ENCODE measurements at places on chromosomes 3 and 15.

DNA sequence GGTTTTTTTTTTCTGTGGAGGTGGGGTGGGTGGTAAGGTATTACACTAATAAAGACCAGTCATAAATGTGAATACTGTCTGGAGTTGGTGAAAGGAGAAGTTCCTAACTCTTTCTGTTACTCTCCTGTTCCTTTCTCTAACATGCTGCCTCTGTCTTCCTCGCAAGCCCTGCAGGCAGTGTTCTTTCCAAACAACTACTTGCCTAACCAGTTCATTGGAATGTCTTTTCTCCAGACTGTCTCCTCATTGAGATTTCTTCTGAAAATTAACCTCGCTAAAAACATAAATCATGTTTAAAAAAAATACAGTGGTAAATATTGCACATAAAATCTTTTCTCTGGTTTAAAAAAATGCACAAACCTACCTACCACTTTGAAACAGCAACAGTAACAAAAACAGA, 135.2 kb downstream of the TP63 start:
- DNase-seq = no peak

DNA sequence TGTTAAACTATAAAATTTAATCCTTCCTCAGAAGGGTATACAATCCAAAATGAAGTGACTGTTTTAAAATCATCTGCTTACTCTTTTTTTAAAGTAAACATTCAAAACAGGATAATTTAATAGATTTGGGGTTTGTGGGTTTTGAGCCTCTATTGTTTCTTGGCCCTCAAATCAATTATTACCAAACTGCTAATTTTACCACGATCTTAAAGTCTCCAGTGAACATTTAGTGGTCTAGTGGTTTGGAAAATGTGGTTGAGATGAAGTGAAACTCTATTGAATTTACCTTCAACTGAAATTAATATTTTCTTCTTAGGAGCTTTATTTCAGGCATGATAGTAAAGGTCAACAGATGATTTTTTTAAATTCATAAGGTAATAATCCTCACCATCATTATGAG, 11.2 kb upstream of the ATP11B start:
- no peak for DNase-seq

DNA sequence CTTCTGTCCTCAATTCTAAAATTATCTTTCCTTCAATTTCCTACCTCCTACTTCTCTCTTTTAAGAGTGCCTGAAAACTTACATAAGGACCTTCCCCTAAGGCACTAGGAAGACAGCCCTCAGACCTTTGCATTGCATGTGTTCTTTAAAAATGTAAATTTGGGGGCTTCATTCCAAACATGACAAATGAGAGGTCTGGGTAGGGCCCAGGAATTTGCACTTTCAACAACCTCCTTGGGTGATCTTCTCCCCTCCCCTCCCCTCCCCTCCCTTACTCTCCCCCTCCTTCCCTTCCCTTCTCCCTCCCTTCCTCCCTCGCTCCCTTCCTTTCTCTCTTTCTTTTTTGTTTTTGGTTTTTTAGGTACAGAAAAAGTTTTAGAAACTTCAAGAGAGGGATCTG, 18.7 kb downstream of the USF3 start:
- no peak for DNase-seq

DNA sequence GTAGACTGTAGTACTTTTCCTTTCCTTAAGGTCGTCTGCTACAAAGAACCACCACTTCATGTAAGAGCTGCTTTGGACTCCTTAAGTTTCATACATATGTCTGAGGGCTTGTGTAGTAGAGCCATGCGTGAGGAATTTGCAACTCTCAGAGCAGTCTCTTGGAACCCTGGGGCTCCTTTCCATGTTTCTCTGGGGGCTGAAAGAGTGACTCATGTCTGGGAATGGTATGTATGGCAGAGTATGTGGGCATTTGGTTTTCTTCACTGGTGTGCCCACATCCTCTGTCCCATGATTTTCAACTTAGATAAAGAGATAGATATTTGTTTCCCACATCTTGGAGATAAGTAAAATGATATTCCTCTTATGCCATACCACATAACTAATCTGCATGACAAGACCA, 20.6 kb upstream of the RBM5 start:
- no peak for DNase-seq

- no peak for DNase-seq
Measured at GRCh38 chr3:157103280-157103679, 56.7 kb downstream of the CCNL1 start.

GRCh38 chr15:56390739-56391267, 25.6 kb downstream of the TEX9 start:
- DNase-seq = peak; percentile 3

- DNase-seq = no peak
Measured at GRCh38 chr3:167936019-167936418, 159.7 kb downstream of the GOLIM4 start.

DNA sequence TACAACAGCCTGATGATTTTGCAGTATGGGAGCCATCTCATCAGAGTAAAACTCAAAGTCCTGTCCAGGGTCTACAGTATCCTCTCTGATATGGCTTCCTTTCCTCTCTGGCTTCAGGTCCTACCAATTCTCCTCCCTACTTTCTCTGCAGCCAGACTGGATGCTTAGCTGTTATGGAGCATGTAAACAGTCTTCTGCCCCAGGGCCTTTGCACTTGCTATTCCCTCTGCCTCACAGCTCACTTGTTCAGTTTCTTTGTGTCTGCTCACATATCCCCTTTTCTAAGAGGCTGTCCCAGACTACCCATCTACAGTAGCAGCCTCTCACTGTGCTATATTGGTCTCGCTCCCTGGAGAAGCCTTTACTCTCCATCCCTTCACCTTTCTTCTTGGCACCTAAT, 62.2 kb downstream of the TLNRD1 start:
- no peak for DNase-seq

DNA sequence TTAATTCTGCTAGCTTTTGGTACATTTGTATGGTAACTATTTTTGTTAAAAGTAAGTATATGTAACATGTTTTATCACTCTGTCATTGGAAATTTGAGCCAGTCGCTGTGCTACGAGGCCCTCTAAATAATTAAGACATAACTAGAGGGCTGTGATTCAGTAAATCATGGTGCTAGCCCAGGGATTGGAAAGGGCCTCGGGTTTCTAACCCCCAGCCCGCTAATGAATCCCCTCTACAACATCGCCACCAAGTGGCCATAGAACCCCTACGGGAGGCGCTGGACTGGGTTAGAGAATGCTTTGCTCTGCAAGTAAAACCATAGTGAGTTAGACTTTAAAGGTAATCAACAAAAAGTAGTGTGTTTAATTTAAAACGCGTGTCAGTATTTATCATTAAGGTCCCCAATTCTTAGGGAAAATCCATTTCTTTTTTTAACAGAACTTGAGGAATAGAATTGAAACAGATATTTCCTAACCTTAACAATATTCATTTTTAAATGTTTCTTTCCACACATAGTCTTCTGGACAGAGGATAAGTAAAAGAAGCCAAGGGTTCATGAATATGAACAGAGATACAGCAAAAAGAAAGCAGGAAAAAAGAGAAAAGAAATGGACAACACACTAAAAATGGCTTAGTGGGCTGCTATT, 744.7 kb downstream of the EPHA3 start:
- DNase-seq = peak; percentile 47

GRCh38 chr3:64016941-64017620, 6.2 kb downstream of the PSMD6 start:
- DNase-seq = no peak

GRCh38 chr3:17238023-17238422, 353.3 kb downstream of the PLCL2 start:
- DNase-seq = no peak

GRCh38 chr15:33074212-33074611, 120.3 kb downstream of the FMN1 start:
- no peak for DNase-seq

GRCh38 chr3:150074277-150074676, 103.6 kb upstream of the PFN2 start:
- DNase-seq = no peak

- no peak for DNase-seq
Measured at GRCh38 chr15:72873379-72874233, 90.0 kb upstream of the ADPGK start.

GRCh38 chr15:99472416-99473145, 93.2 kb upstream of the MEF2A start:
- no peak for DNase-seq

GRCh38 chr3:73225146-73225855, 163.8 kb downstream of the EBLN2 start:
- no peak for DNase-seq

DNA sequence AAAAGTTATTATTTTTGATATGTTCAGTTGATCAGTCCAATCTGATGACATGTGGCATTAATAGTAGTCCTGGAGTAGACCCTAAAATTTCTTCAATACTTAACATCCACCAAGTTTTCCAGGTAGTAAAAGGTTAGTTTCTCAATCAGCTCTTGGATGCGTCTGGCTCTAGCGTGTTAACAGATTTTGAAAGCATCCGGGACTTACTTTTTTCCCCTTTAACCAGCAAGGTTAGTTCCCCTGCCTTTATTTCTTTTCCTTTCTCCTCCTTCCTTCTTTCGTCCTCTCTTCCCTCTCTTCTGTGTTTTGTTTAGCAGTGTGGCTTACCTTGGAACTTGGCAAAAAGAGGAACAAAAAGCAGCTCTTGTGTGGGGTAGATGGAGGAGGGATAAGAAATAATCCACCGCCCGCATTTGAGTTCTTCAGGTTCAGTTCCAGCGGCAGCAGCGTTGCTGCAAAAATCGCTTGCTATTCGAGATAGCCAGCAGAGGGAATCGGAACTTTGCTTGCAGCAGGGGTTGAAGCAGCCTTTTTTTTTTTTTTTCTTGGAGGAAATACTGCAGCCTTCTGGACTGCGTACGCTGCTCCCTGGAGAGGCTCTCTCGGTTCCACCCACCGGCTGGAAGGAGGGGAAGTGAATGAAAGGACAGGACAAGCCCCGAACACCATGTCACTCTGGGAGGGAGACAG, at the start of gene RBMS3:
TSS of gene RBMS3 (plus strand) at position 668 of the 690 bp plus-strand sequence.
- peak; percentile 65 for DNase-seq

DNA sequence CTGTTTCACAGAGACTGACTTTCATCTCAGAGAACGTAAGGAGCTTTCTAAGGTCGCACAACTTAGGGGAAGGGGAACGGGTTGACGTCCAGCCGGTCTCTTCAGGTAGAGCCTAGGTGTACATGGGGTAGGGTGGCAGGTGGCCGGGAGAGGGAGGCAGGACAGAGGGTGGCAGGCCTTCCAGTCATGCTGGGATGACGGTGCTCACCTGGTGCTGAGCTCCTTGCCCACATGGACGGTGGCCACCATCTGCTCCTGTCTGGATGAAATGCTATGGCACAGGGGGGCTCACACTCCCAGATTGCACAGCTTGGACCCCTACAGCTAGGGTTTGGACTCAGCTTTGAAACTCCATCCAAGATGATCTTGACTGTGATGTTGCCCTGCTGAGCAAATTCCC, 144.5 kb downstream of the ATP10A start:
- DNase-seq = no peak

DNA sequence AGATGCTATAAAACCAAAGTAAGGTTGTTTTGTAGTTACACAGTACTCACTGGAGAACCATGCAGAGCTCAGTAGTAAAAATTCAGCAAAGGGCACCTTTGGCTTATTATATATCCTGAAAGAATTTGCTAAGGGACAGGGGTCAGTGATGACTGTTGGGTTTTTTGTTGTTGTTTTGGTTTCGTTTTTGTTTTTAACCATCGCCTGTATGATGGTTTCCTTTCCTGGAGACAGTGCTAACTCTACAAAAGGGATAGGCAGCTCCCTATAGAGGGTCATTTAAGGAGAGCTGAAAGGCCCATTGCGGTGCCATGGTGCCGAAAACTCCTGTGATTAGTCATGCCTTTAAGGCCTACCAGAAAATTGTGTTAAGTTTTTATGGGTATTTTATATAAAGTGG, 118.2 kb upstream of the GOLIM4 start:
- DNase-seq = no peak

DNA sequence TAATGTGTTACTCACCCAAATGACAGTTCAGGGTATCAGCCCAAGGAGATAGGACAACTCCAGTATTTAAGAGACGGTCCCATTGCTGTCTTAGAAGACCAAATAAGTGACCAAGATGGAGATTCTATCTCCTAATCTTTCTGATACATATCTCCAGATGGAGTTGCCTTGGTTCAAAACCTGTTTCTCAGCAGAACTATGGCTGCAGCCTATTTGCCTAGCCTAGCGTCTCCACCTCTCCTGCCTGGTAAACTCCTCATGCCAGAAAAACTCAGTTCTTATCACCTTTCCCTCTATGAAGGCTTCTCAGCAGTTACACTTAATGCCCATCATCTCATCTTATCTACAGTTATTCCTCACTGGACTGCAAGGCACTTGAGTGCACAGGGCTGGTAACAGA, 1.2 kb upstream of the CSPG5 start:
- no peak for DNase-seq

GRCh38 chr15:27486683-27487647, 516.0 kb downstream of the GABRG3 start:
- no peak for DNase-seq

GRCh38 chr15:95017666-95018328, 786.4 kb downstream of the MCTP2 start:
- DNase-seq = no peak

DNA sequence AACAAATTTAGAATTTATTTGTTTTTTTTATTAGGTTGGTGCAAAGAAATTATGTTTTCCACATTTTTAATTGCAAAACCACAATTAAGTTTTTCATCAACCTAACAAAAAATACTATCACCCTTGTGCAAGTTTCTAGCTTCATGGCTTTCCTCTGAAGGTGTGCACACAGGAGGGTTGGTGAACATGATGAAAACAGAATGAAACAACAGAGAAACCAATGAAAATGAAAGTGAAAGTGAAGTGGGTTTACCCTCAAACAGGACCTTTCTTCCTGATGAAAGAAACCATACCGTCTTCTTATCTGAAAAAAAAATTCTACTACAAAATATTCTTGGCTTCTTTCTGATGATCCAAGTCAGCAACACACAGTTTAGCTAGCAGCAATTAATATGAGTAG, 71.9 kb upstream of the FEZF2 start:
- DNase-seq = peak; percentile 11

DNA sequence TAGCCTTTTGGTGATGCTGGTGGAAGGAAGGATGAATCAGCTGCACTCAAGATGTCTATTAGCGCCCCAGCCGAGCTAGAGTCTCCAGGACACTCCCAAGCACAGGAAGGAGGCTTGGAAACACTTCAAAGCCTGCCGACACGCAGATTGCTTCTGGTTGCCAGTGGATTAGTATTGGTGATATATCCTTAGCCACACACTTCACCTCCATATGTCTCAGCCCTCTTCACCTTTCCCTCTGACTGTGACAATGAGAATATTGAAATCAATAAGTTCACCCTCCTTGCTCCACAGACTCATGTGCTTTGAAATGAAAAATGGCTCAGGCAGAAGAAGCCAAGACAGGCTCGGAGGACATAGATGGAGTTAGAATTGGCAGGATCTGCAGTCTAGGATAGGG, 102.9 kb upstream of the LRRN1 start:
- no peak for DNase-seq

GRCh38 chr3:141255846-141256261, 24.2 kb downstream of the PXYLP1 start:
- DNase-seq = no peak

GRCh38 chr15:33971811-33972210, 3.5 kb downstream of the CHRM5 start:
- DNase-seq = no peak

DNA sequence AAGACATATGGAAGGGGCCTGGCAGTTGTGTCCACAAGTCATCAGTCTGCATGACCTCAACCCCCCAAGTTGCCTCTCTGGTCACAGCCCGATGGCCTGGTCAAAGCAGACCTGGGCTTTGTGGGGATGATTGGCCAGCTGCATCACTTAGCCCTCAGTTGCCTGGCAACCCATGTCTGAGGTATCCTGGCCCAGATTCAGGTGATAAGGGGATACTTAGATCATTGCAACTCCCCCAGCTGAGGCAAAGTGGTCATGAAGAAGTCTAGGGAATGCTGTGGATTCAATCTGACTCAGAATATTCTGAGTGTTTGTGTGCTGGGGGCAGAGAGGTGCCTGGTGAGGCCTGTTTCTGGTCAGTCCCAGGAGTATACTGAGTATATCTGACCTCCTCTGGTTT, 5.0 kb downstream of the GPR156 start:
- no peak for DNase-seq

Data from NB4 (cell line).